ENCODE measurements at places on chromosomes 2 and 18.
A peak's percentile ranks its signal among the peaks of the same experiment; 100 is the strongest.

GRCh38 chr2:109131777-109132176 is 2.8 kb downstream of the SH3RF3 start:
- no peak for ATAC-seq

- ATAC-seq = no peak
These were observed 43.7 kb upstream of the COX7A2L start for GRCh38 chr2:42404676-42405075.

DNA sequence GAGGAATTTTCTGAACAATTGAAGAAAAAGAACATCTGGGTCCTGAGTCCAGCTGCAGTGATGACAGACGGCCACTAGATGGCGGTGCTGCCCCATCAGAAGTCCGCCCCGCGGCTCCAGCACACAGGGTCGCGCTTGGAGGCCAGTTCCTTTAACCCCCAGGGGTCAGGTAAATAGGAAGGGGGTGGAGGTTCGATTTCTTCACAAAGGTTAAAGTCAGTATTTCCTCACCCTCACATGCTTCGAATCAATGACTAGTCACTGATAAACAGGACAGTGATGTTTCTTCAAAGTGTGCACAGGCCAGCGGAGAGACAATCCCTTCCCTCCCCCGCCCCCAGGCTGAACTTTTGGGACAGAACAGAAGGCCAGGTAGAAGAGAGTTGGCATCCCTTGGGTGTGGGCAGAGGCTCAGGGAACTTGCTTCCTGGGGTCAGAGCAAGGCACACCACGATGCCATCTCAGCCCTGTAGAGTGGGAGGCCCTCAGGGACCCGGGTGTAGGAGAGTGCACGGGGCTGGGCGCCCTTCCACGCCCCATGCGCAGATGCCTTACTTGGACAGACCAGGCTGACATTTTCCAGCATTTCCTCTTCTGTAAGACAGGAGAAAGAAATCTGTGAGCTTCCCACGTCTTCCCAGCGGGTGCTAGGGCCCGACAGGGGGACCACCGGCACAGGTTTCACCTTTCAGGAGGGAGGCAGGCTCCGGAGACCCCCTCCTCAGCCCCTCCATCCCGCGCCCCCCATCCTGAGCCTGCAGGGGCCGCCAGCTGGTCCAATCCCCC is 722 bp downstream of the APOB start:
- ATAC-seq = peak; percentile 60

- no peak for ATAC-seq
These were observed 19.0 kb upstream of the DUSP19 start for GRCh38 chr2:183059561-183059960.

GRCh38 chr2:54107903-54108615 is 7.4 kb upstream of the ACYP2 start:
- peak; percentile 76 for ATAC-seq

DNA sequence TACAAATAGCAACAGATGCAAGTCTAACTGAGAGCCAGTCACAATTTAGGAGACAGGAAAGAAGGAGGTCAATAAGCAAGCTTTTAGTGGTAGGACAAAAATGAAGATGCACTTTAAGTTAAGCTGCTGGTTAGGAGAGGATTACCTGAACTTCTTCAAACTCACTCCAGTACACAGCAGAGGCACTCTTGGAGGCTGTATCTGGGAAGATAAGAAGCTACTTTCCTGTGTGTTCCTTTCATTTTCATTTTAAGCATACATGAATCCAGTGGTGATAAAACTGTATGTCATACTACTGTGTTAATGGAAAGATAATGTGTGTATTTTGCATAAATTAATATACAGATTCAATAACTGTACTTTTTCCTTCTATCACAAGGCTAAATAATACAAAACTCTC is 49.6 kb downstream of the HYCC2 start:
- ATAC-seq = no peak

DNA sequence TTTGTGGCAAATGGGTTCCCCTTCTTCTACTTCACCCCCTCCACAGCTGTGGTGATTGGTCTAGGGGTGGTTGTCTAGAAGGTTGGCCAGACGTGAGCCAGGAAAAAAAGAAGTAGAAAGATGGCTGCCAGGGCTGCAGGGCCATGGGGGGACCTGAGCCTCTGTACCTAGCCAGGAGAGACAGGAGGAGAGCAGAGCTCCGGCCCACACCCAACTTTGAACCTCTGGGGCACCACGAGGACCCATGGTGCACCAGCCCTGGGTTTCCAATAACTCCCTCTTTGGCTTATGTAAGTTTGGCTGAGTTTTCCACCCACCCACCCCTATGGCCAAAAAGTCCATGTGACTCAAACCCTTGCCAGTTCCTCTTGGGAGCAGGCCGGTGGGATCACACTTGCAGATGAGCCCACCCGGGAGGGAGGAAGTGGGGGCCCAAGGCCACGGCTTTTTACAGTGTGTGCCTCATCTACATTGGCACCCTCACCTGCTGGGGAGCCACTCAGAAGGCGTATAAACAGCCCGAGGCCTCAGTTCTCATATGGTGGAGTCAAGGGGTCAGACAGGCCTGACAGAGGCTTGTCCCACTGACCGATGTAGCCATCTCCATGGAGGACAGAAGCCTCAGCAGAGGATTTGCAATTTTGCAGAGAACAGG is 293.1 kb upstream of the HDAC4 start:
- ATAC-seq = no peak

DNA sequence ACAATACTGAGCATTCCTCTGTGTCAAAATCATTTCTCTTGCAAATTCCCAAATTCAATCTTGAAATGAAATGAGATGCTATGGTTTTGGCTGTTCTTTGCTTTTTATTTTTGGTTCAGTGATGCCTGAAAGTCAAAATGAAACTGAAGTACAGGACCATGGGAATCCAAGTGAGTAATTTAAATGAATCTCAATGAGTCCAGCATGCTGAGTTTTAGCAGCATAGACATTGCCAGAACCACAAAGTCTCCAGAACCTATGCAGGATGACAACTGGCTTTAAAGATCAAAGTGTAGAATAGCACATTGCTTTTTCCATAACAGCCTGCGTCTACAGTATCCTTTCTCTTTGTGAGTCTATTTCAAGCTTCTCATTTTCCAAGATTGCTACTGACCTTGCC is 1050.7 kb upstream of the PIK3C3 start:
- ATAC-seq = no peak

DNA sequence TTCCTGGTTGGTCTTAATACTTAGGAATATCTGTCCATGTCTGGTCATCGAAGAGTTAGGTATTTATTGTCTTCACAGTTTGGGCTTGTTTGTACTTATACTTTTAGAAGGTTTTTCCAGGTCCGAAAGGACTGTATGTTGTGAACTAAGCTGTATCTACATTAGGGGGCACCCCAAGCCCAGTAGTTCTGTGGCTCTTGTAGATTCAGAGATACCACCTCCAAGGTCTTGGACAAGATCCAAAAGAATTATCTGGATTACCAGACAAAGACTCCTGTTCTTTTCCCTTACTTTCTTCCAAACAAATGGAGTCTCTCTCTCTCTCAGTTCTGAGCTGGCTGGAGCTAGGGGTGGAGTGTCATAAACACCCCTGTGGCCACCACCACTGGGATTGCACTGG is 328.7 kb downstream of the ZNF804A start:
- no peak for ATAC-seq

- peak; percentile 87 for ATAC-seq
These were observed 3.8 kb downstream of the PROM2 start for GRCh38 chr2:95278051-95278471.

GRCh38 chr2:34368304-34368703 is 769.2 kb upstream of the FAM98A start:
- ATAC-seq = no peak

- peak; percentile 82 for ATAC-seq
These were observed 555.2 kb upstream of the FANCL start for GRCh38 chr2:58796239-58796910.

DNA sequence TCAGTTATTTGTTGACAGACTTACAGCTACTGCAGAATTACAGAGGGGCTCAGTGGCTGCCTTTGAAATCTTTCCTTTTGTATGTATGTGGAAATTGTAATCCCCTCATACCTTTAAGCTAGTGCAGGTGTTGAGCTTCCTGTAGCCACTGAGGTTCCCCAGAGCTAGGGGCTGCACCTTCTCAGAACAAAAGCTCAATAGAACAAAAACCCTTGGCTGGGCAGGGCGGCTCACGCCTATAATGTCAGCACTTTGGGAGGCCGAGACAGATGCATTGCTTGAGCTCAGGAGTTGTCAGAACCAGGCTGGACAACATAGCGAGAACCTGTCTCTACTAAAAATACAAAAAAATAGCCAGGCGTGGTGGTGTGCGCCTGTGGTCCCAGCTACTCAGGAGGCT is 41.3 kb upstream of the CHMP1B start:
- no peak for ATAC-seq

DNA sequence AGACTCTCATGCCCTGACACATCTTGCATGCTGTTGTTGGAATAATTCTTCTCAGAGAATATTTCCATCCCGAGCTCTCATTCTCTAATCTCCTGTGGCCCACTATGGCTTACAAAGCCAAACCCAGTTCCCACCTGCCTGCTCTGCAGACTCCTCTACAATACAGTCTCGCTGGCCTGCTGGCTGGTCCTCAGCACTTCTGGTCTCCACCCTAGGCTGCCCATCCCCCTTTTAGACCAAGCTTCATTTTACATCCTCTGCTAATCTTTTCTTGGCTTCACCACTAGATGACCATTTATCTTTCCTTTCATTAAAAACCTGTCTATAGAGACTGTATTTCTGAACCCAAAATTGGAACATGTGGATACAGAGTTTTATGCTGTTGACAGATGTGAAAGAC is 42.5 kb upstream of the YPEL5 start:
- no peak for ATAC-seq

- no peak for ATAC-seq
These were observed 13.9 kb downstream of the IWS1 start for GRCh38 chr2:127512362-127512761.

GRCh38 chr2:163592954-163593622 is 142.7 kb downstream of the FIGN start:
- ATAC-seq = no peak

DNA sequence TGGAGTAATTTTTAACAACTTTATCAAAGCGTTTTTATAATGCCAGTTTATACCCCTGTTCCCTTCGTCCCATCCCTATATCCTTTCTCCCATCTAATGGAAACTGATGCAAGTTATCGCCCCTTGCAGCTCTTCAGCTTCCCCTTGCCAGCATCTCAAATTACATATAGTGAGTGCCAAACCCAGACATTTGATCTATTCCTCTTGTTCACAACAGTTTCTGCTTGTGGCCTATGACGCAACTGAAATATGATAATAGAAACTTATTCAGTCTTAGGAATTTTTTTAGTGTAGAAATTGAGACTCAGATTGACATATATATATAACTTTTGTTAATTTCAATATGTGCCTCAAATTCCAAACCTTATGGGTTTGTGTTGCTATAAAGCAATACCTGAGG is 562.2 kb upstream of the VWC2L start:
- ATAC-seq = no peak

DNA sequence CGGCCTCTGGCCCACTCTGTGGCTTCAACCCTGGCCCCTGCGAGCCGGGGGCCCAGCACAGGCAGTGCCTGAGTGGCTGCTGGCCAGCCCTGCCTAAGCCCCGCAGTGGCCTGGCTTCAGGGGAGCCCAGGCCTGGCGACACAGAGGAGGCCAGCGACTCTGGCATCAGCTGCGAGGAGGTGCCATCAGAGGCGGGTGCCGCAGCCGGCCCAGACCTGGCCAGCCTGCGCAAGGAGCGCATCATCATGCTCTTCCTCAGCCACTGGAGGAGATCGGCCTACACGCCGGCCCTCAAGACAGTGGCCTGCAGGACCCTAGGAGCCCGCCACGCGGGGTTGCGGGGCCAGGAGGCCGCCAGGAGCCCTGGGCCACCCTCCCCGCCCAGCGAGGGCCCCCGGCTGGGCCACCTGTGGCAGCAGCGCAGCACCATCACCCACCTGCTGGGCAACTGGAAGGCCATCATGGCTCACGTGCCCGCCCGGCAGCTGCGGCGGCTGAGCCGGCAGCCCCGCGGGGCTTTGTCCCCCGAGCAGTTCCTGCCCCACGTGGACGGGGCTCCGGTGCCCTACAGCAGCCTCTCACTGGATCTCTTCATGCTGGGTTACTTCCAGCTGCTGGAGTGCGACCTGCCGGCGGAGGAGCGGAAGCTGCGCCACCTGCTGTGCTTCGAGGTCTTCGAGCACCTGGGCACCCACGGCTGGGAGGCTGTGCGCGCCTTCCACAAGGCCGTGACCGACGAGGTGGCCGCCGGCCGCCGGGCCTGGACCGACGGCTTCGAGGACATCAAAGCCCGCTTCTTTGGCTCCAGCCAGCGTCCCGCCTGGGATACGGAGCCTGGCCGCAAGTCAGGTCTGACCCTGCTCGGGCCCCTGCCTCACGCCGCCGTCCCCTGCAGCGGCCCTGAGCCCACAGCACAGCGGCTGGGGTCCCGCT is 7.5 kb upstream of the KLHL30 start:
- no peak for ATAC-seq

DNA sequence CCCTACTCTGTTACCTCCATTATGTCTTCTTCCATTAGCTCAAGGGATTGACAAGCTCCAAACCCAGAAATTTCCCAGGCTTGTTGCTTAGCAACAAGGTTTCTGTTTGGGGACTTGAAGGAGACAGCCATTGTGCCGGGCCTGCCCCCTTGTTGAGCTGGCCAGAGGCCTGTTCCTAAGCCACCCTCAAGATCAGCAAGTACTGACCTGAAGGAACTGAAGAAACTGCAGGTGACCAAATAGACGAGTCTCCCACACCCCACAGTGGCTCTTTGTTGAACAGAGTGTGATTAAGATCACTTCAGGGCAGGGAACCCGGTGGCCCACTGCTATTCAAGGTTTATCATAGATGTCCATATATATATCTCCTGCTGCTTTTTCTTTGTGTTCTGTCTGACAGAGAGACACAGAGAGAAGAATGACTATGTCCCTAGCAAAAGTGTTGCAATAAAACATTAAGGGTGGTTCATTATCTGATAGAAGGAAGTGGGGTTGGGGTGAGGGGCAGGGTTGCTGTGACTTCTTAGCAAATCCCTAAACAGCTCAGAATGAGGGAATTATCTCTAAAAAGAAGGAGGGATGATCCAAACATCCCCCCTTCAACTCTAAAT is 69.2 kb downstream of the RNF144A start:
- no peak for ATAC-seq

DNA sequence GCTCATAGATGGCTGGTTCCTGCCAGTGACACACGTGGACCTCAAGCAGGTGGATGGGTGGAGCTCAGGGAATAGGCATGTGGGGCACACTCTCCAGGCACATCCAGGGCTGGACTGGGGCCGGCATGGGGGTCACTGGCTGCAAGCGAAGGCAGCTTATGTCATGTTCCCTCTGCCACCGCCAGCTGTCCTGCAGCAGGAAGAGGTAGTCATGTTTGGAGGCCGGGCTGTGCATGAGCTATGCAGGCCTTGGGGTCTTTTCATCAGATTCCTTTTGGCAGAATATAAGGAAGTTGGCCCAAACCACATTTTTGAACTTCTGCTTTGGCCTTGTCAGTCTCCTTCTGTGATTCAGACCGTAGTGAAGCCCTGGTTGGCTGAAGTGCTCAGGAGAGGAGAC is 61.5 kb downstream of the AGAP1 start:
- no peak for ATAC-seq

- ATAC-seq = no peak
These were observed 101.6 kb downstream of the PTGR3 start for GRCh38 chr18:75107196-75107930.
